ENCODE measurements at places on chromosomes 1 and 21.

DNA sequence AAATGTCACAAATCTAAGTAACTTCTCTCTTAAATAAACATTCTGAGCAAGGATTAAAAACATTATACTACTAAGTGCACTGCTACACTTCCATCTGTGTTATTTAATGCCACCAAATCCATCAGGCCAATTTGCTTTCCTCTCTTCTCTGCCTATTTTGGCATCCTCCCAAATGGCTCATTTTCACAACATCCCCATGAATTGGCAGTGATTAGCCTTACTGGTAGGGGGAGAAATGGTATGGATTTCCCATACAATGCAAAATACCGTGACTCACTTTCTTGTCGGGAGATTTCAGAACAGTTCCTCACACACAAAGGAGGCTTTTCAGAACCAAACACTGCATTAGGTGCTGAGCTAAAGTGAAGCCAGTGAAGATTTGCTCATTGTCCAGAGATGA, 195.7 kb downstream of the MIS18A start:
- H3K27ac ChIP-seq = no peak overlapping the region
- DNase-seq = no peak
- H3K4me1 ChIP-seq = no peaks in the 10 kb centered on the region
- H3K27me3 ChIP-seq = no peaks in the 10 kb centered on the region
- H3K36me3 ChIP-seq = no peaks in the 10 kb centered on the region

GRCh38 chr1:241605146-241605805, 34.9 kb downstream of the CHML start:
- no peak overlapping the region for H3K4me3 ChIP-seq
- no peak overlapping the region for H3K27ac ChIP-seq
- no peaks in the 10 kb centered on the region for H3K27me3 ChIP-seq
- DNase-seq = no peak

DNA sequence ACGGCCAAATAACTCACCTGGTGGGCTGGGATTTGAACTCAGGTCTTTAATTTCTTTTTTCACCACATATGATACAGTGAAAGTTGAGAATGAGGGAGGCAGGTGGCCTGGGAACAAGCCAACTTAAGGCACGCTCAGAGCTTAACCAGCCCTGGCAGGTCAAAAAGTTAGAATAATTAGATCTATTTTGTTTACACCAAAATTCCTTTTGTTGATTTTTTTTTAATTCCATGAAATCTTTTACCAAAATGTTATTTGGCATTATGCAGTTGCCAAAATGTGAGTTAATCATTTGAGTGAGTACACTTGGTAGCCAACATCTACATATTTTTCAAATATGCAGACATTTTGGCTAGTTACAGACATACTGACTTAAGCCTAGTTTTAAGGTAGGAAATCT, 36.8 kb downstream of the LHX8 start:
- no peak overlapping the region for H3K4me3 ChIP-seq
- H3K4me1 ChIP-seq = no peaks in the 10 kb centered on the region
- no peaks in the 10 kb centered on the region for H3K27me3 ChIP-seq
- no peaks in the 10 kb centered on the region for H3K36me3 ChIP-seq

- H3K4me3 ChIP-seq = no peak overlapping the region
- no peaks in the 10 kb centered on the region for H3K36me3 ChIP-seq
- DNase-seq = no peak
- no peak overlapping the region for H3K27ac ChIP-seq
- no peaks in the 10 kb centered on the region for H3K27me3 ChIP-seq
- no peaks in the 10 kb centered on the region for H3K4me1 ChIP-seq
Observed at GRCh38 chr1:239363930-239364329, 22.4 kb upstream of the CHRM3 start.

GRCh38 chr1:29171089-29171488, 10.6 kb downstream of the SRSF4 start:
- H3K4me3 ChIP-seq = peak overlapping the region; percentile 65
- H3K27me3 ChIP-seq = no peaks in the 10 kb centered on the region
- no peak overlapping the region for H3K27ac ChIP-seq
- peaks cover 43% of the 10 kb centered on the region for H3K36me3 ChIP-seq

- H3K4me1 ChIP-seq = peaks cover 28% of the 10 kb centered on the region
- peaks cover 19% of the 10 kb centered on the region for H3K27me3 ChIP-seq
- H3K4me3 ChIP-seq = peak within 1 kb of the TSS; percentile 98
- no peaks in the 10 kb centered on the region for H3K36me3 ChIP-seq
- peak; percentile 94 for DNase-seq
Observed at GRCh38 chr1:19643602-19644394, at the start of gene NBL1. NBL1 (plus strand) TSS chr1:19644311; CDS start chr1:19655031, 10,720 bp downstream.

DNA sequence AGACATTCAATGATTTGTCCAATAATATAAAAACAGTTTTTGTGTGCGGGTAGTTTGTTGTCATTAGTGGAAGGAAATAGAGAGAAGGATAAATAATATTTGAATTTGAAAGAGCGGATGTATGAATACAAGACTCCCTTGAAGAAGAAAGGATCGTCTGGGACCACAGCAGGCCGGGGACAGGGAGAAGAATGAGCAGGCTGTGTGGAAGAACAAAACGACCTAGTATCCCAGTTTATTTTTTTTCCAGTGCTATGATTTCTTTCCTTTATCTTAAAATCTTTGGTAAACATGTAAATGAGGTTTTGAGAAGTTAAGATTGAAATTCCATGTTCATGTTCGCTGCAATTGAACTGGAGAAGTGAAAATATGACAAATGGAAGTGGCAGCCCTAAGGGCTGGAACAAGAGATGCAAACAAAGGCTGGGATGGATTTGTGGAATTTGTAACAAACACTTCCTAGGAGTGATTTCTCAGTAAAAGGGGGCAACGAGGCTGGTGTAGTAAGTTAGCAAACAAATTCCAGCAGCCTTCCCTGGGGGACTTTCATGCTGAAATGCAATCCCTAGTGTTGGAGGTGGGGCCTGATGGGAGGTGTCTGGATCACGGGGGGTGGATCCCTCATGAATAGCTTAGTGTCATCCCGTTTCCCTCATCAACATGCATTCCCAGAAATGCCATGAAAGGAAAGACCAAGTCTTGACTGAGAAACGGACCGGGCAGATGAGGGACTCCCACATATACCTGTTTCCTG, 10.2 kb upstream of the IFI16 start:
- no peak overlapping the region for H3K4me3 ChIP-seq
- no peaks in the 10 kb centered on the region for H3K27me3 ChIP-seq

GRCh38 chr21:45805321-45805720, 161.8 kb downstream of the PCBP3 start:
- peaks cover 6% of the 10 kb centered on the region for H3K36me3 ChIP-seq
- no peaks in the 10 kb centered on the region for H3K4me1 ChIP-seq
- no peak overlapping the region for H3K27ac ChIP-seq
- no peaks in the 10 kb centered on the region for H3K27me3 ChIP-seq

GRCh38 chr1:246081138-246081702, 425.9 kb downstream of the SMYD3 start:
- peaks cover 4% of the 10 kb centered on the region for H3K4me1 ChIP-seq
- H3K4me3 ChIP-seq = no peak overlapping the region
- no peaks in the 10 kb centered on the region for H3K27me3 ChIP-seq
- no peaks in the 10 kb centered on the region for H3K36me3 ChIP-seq
- no peak overlapping the region for H3K27ac ChIP-seq

GRCh38 chr1:9658199-9658598, 6.7 kb downstream of the PIK3CD start:
- peak overlapping the region; percentile 98 for H3K4me3 ChIP-seq
- H3K36me3 ChIP-seq = peaks cover 57% of the 10 kb centered on the region
- H3K4me1 ChIP-seq = peaks cover 72% of the 10 kb centered on the region
- peak overlapping the region; percentile 97 for H3K27ac ChIP-seq
- DNase-seq = no peak
- H3K27me3 ChIP-seq = no peaks in the 10 kb centered on the region

- H3K27ac ChIP-seq = no peak overlapping the region
- peaks cover 5% of the 10 kb centered on the region for H3K27me3 ChIP-seq
- no peaks in the 10 kb centered on the region for H3K36me3 ChIP-seq
- no peak overlapping the region for H3K4me3 ChIP-seq
- H3K4me1 ChIP-seq = peaks cover 2% of the 10 kb centered on the region
Observed at GRCh38 chr1:2596530-2597333, 10.2 kb downstream of the PRXL2B start.
